Stimulated activated memory B cell treated with anti-CD40 and anti-IgM and Interleukin-4, amounts not matched to agents 10 μg/mL and 1 μg/mL and 100 μg/mL, for 72 hours (primary cell): ENCODE measurements at places on chromosomes 12 and 14.

DNA sequence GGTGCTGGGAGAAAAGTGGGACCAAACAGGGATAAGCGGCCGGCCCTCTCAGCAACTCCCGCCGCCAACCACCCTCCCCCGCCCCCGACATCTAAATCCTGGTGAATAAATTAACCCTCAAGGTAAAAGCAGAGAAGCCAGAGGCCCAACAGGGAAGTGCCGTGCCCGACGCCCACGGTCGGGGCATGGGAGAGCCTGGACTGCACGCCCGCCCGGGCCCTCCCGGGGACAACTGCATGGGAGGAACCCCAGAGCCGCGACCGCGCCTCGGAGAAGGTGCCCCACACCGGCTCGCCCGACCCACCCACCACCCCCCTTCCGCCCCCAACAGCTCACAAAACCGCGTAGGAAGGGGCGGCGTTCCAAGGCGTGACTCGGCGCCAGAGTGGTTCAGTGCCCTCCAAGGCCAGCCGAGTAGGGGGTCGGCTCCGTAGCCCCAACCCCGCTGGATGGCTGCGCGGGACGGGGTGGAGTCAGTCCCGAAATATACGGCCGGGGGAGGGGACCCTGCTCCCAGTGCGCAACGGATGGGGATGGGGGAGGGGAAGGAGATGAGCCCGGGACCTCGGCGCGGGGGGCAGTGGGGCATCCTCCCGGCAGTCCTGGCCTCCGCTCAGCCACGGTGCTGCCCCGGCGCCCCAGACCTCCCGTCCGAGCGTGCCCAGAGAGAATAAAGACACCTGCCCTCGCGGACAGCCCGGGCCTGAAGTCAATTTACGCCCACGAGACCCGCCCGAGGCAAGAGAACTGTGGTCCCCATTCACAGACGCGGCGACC is 732 bp downstream of the SLC25A29 start:
- ATAC-seq = peak; percentile 6

DNA sequence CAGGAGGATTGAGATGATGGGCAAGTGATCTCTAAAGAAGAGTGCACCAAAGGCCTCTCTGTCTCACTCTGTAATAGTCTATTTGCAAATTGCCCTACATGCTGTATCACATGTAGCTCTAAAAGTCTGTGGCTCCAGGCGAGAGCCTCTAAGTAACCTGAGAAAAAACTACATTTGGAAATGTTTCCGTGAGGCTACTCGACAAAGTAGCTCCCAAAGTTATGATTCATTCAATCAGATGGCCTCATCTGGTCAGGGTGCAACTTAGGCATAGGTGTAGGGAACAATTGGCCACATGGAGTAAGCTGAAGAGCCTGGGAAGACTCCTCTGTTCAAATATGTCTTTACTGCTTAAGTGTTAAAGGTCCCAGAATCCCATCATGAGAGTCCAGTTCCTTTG is 155.4 kb upstream of the PLEKHG7 start:
- no peak for ATAC-seq

GRCh38 chr14:90837355-90837754 is 21.1 kb upstream of the TTC7B start:
- no peak for ATAC-seq

DNA sequence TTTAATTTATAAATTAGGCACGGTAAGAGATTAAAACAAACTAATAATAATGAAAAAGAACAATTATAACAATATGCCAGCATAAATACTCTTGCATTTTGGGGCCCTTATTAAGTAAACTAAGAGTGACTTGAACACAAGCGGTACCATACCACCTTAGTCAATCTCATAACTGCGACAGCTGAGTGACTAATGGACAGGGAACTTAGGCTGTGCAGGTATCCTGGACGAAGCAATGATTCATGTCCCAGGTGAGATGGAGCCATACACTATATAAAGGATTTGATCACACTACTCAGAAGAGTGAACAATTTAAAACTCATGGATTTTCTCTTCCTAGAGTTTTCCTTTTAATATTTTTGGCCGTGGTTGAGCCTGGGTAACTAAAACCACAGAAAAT is 4.3 kb downstream of the KLRC4 start:
- no peak for ATAC-seq

- ATAC-seq = no peak
These were observed 74.7 kb downstream of the BTG1 start for GRCh38 chr12:92070864-92071445.

DNA sequence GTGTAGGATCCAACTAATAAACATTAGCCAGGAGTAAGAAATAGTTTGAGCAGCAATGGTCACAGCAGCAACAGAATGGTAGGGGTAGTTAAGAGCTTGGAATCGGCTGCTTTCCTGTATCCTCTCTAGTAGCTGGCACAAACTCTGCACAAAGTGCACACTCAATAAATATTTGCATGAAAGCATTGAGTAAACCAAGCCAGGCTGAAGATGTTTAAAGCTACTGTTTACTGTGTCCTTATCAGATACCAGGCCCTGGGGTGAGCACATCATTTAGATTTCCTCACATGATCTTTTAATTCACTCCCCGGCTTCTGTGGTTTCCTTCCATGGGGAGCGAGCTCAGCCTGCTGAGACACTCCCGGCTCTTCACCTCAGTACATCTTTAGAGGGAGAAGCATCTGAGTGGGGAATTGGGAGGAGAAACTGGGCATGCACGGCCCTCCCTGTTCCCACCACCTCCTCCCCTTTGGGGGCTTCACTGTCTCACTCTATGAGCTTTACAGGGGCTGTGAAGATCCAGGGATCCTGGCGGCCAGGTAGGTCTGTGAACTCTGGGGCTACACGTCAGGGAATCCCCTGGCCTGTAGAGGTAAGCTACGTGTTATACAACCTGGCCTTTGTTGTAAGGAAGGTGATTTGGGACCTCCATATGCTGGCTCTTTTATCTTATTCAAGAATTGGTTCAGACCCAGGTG is 107.2 kb upstream of the VASH1 start:
- no peak for ATAC-seq

DNA sequence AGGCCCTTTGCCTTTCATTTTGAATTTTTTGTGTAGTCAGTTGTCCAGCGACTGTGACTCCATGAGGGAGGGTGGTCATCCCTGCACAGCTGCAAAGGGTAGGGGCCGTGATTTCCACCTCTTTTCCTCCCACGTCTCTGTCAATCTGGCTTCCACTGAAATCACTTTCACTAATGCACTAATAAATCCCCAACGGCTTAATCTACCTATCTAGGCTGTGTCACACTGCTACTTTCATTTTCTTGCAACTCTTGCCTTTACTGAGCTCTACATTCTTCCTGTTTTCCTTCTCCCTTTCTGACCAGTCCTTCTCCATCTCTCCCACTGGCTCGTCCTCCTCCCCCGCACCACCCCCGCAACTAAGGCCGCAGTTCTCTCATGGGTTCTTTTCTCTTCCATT is 212.3 kb upstream of the FOXN3 start:
- ATAC-seq = no peak

GRCh38 chr12:66301944-66302826 is at the start of gene HELB:
HELB (plus strand) TSS chr12:66302493; CDS start chr12:66302604, 111 bp downstream.
- peak; percentile 98 for ATAC-seq

DNA sequence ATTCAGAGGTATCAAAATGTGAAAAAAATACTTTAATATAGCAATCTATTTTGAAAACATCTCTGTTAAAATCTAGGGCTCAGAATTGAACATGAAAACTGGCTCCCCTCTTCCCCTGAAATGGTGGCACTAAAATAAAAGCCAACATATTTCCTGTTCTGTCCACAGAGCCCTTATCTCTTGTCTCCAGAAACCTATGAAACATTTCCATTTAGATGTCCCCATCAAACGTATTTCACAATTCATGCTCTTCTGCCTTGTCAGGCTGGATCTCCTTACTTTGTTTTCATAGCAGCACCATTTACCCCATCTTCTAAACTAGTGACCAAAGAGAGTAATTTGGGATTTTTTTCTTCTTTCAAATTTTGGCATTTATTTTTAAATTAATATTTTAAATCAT is 42.4 kb downstream of the PDE3A start:
- ATAC-seq = no peak

DNA sequence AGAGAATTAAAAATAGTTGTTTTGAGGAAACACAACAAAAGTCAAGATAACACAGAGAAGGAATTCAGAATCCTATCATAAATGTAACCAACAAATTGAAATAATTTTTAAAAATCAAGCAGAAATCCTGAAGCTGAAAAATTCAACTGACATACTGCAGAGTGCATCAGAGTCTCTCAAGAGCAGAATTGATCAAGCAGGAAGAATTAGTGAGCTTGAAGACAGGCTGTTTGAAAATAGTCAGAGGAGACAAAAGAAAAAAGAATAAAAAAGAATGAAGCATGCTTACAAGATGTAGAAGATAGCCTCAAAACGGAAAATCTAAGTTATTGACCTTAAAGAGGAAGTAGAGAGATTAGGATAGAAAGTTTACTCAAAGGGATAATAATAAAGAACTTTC is 65.8 kb upstream of the PPP2R5C start:
- ATAC-seq = no peak

GRCh38 chr14:97731800-97732199 is 934.6 kb downstream of the VRK1 start:
- ATAC-seq = no peak

DNA sequence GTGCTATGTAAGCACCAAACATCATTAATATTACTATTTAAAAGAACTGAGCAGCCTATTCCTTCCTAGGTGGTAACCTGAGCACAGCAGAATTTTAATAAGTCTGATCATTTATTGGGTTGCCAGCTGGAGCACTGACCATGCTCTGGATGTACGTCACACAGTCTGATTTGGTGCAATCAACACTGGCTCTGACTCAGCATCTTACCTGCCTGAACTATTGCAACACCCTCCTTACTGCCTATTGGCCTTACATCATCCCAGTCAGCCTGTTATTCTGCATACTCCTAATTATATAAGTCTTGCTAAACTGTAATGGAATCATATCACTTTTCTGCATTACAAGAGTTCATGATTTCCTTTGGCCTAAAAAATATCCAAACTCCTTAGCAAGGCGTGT is 149.7 kb downstream of the PTPRO start:
- ATAC-seq = no peak

- ATAC-seq = no peak
These were observed 45.8 kb upstream of the LALBA start for GRCh38 chr12:48615681-48616080.

- ATAC-seq = peak; percentile 21
These were observed 40.5 kb downstream of the DIO3 start for GRCh38 chr14:101601606-101602465.

DNA sequence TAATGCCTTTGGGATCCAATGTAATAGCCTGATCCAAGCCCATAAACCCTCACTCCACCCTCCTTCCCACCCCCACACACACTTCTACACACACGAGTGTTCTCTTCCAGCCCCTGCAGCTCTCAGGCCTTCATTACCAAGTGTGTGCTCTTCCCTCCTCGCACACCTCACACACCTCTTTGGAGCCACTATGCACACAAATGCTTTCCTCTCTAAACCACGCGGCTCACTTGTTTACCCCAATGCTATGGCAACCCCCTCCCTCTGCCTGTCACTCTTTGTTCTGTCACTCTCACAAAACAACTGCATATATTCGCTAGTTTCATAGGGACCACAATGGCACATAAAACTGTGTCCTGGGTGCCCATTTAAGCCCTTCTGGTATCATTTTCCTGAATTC is 35.1 kb downstream of the PPP2R5E start:
- no peak for ATAC-seq

GRCh38 chr12:75488553-75488952 is 8.0 kb downstream of the GLIPR1 start:
- ATAC-seq = no peak

DNA sequence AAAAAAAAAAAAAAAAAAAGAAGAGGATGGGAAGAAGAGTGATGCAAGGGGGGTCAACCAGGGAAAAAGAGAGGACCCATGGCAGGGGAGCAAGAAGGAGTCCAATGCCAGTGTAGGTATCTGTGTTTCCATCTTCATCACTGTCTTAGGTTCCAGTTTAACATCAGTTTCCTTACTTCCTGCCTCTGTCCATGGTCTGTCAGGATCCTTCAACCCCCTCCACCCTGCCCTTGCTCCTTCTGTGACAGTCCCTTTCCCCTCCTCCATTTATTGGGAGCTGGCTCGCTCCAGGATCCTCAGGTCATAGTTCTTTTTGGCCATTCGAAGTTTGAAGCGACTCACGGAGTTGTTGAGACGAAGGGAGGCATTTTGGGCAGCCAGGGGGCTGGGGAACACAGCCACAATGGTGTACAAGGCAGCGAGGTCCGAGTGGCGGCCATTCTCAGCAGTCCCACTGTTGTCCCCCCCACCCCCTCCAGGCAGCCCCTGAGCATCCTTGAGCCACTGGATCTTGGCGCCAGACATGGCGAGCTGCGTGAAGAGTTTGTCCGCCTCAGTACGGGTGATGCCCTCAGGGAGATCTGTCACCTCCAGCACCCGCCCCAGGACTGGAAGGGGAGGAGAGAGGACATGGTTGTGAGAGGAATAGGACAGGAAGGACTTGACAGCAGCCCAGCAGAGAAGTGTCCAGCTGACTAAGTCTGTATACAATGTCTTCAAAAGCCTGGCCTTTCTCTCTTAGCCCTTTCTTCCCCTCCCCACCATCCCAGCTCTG is 3.7 kb upstream of the STAC3 start:
- no peak for ATAC-seq

DNA sequence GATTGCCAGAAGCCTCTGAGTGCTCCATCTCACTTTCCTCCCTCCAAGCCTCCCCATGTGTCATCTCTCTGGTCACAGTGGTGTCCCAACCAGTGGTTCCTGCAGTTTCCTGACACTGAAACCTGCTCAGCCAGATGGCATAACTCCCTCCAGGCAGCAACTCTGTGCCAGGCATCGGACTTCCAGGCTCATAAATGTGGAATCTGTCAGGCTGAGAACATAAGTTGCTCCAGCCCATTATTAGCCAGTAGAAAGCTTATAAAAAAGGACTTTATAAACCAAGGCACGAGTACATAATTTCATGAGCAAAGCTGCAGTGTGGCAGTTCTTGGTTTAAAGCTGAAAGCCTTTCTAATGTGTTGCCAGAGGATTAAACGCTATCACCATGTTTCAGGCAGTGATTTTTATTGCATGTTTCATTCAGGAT is 194.3 kb downstream of the DACT1 start:
- ATAC-seq = no peak

DNA sequence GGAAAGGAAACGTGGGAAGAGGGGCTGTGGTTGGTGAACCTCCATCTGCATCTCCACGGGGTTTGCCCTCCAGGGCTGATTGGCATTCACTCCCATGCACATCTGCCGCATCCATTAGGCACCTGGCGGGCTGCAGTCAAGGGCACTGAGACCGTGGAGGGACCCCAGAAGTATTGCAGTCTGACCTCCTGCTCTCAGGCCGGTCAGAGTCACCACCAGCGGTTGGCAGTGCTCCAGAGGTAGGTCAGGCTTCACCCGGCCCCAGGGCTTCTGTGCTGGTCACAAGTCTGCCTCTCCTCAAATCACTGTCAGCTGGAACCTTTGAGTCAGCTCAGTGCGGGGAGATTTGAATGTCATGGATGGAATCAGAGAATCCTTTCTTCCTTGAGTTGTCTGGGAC is 132.3 kb downstream of the PAPOLA start:
- ATAC-seq = no peak

- no peak for ATAC-seq
These were observed 91.9 kb downstream of the SLC8A3 start for GRCh38 chr14:70096866-70097265.

DNA sequence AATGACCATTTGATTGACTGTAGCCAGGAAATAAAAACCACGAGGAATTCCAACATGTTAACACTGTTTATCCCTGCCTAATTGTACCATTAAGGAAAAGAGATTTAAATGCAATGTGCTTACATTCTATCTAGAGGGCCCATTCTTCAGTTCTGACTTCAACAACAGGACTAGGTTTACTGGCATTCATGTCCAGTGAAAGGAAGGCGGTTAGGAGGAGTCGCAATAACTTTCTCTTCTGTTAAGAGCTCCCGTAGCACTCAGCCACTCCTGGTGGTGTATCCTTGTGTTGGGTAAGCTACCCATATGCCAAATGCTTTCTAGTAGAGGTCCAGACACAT is 154.7 kb downstream of the STXBP6 start:
- ATAC-seq = no peak
